NT2/D1 (cell line): ENCODE measurements at places on chromosomes 5 and 9.

DNA sequence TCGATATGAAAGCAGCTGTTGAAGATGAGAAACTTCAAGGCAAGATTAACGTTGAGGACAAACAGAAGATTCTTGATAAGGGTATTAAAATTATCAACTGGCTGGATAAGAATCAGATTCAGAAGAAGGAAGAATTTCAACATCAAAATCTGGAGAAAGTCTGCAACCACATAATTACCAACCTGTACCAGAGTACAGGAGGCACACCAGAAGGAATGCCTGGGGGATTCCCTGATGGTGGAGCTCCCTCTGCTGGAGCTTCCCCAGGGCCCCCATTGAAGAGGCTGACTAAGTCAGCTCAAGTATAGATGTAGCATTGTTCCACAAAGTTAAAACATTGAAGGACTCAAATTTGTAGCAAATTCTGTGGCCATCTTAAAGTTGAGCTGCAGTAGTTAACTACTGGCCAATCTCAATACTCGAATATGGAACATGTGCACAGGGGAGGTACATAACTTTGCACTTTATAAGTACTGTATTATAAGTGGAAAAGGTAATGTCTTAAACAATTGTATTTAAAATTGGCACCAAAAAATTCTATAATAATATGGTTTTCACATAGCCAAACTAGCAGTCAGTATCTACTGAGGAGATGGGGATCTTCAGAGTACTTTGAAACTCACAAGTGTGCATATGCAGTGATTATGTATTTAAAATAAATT, 237.5 kb downstream of the CHSY3 start:
- peak; percentile 9 for DNase-seq

DNA sequence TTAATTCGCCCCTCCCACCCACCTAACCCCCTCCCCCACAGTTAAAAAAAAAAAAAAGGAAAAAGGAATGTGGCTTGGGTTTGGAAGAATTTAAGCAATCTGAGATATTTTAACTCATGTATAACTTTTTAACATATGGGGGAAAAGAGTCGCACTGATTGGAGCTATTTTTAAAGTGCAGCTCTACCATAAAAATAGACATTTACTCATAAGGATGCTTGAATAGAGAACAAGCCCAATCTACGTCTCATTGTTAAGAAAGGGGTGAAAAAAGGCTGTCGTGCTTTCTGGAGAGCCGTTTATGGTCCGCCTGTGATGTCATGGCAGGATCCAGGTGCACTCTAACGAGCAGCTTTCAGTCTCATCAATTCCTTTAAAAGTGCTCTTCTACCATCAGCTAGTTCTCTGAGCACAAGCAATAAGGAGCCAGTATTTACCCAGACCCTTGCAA, 142.4 kb downstream of the ELAVL2 start:
- DNase-seq = peak; percentile 13

DNA sequence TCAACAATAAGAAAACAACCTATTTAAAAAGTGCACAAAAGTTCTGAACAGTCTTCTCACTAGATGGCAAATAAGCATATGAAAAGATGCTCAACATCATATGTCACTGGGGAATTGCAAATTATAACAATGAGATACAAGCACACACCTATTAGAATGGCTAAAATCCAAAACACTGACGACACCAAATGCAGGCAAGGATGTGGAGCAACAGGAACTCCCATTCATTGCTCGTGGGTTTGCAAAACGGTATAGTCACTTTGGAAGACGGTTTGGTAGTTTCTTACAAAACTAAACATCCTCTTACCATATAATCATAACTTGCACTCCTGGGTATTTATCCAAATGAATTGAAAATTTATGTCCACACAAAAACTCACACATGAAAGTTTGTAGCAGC, 100.9 kb upstream of the TBC1D2 start:
- no peak for DNase-seq

DNA sequence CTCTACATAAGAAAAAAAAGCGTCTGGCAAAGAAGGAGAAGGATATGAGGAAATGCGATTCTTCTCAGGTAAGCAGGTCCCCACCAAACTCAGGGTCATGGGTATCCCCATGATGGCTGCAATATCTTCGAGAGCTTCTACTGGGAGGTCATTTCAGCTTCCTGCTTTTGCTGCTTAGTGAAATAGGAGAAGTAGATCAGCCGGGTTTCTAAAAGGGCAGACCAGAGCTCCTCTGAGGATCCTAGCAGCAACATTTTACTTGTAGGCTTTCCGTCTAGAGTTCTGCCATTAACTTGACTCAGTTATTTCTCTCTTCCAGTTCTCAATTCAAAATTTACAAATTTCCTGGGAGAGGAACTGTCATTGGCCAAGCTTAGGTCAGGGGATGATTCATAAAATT, 134.7 kb downstream of the DPYSL3 start:
- DNase-seq = no peak

DNA sequence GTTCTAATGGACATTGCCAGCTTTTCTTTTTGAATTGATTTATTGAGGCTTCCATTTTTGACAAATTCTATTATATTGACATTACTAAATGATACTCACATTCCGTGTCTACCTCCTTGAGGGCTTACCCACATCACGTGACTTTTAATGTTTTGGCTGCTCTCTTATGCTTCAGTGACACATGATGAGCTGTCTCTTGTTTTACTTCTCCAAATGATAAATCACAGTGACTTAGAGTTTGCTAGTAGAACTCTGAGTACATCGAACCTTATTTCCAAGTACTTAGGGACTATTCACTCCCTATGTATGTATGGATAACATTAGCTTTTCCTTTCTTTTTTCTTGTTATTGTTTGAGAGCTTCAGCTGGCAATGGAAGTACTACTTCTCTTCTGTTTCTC, 169.8 kb upstream of the KCNN2 start:
- DNase-seq = no peak

GRCh38 chr5:150172145-150172544, 5.6 kb downstream of the CDX1 start:
- no peak for DNase-seq

GRCh38 chr5:56339732-56340131, 106.6 kb upstream of the ANKRD55 start:
- no peak for DNase-seq

- no peak for DNase-seq
Observed at GRCh38 chr5:133198511-133198910, 146.7 kb downstream of the HSPA4 start.

DNA sequence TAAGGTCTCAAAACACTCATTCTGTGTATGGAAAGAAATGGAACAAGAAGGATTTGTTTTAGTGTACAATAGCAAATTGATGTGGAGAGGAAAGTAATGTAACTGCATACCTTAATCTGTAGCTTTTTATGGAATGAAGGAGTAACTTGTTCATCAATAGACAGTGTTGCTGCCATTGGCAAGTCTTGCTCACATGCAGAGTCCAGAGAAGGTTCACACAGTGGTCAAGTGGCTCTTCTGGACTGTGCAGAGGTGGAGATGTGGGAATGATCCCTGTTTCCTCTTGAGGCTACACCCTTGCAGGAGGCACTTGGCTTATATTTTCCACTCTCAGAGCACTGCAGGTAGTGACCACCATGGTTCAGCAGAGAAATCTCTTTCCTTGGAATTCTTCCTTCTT, 132.9 kb upstream of the ANKH start:
- DNase-seq = no peak

DNA sequence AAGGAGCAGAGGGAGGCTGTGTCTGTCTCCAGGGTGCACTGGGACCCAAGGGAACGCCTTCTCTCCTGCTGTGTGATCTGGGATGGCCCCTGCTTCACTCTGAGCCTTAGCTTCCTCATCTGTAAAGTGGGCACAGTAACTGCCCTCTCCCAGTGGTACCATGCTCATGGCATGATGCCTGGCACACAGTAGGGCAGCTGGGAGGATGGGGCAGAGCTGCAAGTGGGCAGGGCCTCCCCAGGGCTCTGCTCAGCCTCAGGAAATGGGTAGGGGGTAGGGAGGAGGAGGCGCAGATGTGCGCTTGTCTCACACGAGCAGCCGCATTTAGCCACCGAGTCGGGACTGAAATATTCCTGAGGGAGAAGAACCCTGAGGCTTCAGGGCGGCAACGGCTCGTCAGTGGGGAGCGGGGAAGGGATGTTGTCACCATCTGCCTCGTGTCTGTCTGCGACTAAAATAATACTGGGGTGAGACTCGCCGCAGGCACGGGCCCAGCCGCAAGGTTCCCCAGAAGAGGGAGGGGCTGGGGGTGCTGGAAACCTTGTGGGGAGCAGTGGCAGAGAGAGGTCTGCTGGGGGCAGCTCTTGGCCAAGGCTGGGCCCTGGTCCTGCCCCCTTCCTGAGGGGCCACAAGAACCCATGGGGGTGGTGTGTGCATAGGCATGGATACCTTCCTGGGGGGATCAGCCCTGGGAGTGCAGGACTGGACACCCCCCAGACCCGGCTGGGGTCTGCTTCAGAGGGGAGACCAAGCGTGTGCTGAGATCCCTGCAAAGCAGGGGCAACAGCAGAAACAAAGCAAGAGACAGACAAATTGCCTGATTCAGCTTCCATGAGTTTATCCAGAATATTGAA, 55.2 kb upstream of the PSD2 start:
- no peak for DNase-seq
